ENCODE measurements at places on chromosomes 5 and 9.

DNA sequence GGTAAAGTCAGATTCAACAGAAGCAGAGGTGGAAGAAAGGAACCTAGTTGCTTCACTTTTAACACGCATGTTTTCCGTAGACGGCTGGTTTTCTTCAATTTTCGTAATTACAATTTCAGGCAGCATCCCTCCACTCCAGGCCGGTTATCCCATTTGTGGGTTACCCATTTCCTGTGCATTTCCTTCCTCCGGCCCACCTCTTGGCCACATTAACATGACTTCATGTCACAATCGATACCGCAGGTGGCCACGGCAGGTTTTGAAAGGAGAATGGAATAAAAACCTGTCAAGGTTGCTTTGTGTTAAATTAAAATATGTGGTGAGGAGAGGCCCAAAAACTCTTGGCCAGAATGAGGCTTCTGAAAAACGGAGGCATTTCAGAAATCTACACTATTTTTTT, 130.2 kb downstream of the PCSK5 start:
- DNase-seq = no peak

- DNase-seq = no peak
Measured at GRCh38 chr9:37293664-37294524, 128.6 kb upstream of the GRHPR start.

GRCh38 chr9:81431641-81432040, 257.7 kb downstream of the TLE1 start:
- DNase-seq = no peak

- no peak for DNase-seq
Measured at GRCh38 chr9:127796225-127796813, 6.4 kb upstream of the FPGS start.

GRCh38 chr5:138138949-138139780, at the start of gene NME5:
Gene NME5, minus strand, starts transcription at chr5:138139428. Its CDS starts 648 bp downstream, at chr5:138138780.
- DNase-seq = peak; percentile 82

GRCh38 chr5:1895739-1896420, 13.2 kb upstream of the IRX4 start:
- DNase-seq = no peak
